ENCODE measurements at places on chromosomes 1 and 21.

DNA sequence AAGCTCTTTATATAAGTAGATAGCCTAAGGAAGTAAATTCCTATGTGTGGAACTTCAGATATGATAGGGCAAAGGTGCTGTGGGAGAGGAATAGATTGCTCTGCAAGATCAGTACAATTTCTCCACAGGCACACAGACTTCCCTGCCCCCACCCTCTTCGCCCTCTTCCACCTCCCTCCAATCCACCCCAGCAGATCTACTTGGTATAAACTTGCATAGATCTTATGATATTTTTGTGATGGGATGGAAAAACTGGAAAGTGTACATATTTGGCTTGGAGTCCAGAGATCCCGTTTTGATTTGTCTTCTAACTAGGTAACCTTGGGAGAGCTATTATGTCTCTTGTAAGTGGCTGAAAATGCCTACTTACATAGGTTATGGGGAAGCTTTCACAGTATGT lies 586.3 kb upstream of the USP24 start:
- no peak for DNase-seq

DNA sequence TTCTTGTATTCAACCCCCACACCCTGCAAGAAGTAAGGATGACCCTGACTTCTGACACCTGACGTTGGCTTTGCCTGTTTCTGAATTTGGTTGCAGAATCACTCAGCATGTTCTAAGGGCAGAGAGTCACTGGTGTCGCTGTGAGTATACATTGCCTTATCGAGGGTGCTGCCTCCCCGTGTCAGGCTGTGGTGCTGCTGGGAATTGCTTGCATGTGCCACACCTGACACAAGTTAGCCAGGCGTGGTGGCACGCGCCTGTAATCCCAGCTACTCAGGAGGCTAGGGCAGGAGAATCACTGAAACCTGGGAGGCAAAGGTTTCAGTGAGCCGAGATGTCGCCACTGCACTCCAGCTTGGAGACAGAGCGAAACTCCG lies 45.9 kb downstream of the WDR4 start:
- DNase-seq, result peak; percentile 81

DNA sequence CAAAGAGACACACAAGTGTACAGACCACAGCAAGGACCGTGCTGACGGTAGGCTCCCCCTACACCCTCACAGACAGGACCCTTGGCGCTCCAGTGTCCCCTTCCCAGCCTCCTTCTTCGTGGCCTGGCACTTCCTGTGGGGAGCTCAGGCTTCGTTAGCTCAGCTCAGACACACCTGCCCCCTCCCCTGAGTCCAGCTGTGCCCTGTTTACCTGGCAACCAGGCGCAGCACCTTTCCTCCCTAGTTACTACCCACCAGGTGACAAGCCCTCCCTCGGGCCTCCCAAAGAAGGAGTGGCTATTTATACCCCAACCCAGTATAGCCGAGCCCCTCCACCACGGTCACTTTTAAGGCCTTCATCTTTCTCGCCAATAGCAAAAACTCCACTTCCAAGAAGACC lies 4.7 kb downstream of the CELF3 start:
- DNase-seq, result no peak

DNA sequence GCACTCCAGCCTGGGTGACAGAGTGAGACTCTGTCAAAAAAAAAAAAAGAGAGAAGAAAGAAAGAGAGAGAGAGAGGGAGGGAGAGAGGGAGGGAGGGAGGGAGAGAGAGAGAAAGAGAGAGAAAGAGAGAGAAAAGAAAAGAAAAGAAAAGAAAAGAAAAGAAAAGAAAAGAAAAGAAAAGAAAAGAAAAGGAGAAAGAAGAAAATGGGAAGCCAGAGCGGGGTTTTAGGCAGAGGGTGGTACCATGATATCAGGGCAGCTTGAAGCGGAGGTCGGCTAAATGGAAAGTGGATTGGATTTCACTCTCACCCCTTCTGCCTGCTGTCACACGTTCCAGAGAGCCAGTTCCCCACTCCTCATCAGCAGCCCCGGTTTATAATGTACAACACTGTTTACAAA lies 1.9 kb downstream of the TMCO4 start:
- no peak for DNase-seq

DNA sequence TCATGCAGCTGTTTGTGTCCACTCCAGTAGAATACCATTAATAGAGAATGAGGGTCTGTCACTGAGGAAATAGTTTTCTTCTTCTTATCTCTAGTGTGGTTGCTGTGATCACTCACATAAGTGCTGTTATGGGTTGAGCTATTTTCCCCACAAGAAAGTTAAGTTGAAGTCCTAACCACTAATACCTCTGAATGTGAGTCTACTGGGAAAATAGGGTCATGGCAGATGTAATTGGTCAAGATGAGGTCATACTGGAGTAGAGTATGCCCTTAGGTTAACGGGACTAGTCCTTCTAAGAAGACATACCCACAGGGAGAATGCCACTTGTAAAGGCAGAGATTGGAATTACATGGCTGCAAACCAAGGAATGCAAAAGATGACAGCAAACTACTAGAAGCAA lies 70.5 kb upstream of the COL24A1 start:
- no peak for DNase-seq

Measured in activated CD8-positive, alpha-beta T cell treated with anti-CD3 and anti-CD28 coated beads for 36 hours (primary cell).